Suprapubic skin (tissue), 4 donors: ENCODE measurements at places on chromosomes 11 and 22. TPM values are rescaled to one million over a fixed set of nuclear protein-coding genes. Genes with fewer than 3 reads are reported as not detected.

KCNJ1 gene
- total RNA-seq: 0.18 TPM

OR52N4 gene
- not detected for total RNA-seq

SAA2 gene
- 15.0 TPM for total RNA-seq

PRR5L gene
- 3.7 TPM for total RNA-seq

NFAM1 gene
- total RNA-seq: 3.1 TPM

LDHAL6A gene
- total RNA-seq: not detected
